ENCODE measurements at places on chromosomes 1 and 21.

GRCh38 chr1:37238364-37239224 lies 204.3 kb upstream of the GRIK3 start:
- DNase-seq = no peak

DNA sequence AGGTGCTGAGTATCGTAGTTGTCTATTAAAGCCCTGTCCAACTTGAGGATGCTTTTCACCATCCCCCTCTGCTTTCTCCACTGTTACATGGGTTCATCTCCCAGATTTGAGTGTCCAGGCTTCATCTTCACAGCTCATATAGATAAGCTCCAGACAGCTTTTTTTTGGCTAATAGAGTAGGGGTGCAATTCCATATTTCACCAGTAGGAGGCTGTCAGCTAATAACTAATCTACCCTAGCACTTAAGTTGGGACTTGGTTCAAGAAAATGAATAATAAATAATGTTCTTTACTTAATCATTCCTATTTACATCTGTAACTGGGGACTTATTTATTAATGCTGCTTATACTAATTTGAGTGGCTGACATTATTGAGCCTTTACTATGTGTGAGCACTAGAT lies 124.5 kb downstream of the IGSF21 start:
- no peak for DNase-seq

- no peak for DNase-seq
Observed at GRCh38 chr21:14985306-14985705, 79.5 kb downstream of the NRIP1 start.

- no peak for DNase-seq
Observed at GRCh38 chr21:31288191-31288590, 55.9 kb downstream of the TIAM1 start.

DNA sequence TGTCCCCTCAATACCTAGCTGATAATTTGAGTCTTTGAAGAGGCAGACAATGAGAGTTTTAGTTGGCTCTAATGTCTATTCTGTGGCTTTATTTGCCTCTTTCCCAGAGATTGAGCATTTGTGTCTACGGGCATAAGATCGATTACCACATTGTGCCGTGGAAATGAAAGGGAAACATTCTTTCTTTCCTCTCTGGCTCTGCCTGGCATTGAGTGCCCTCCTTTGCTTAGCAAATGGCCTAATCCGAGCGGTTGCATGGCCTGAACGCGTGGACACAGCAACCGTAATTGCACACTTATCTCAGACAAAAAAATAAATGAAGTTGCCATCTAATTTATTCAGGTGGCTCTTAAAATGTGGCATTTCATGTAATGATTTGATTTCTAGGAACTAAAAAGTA lies 247.9 kb downstream of the ADGRL2 start:
- DNase-seq = no peak

- DNase-seq = no peak
Observed at GRCh38 chr21:35525443-35525842, 476.3 kb upstream of the RUNX1 start.

GRCh38 chr1:97691325-97691724 lies 229.5 kb downstream of the DPYD start:
- DNase-seq = no peak

DNA sequence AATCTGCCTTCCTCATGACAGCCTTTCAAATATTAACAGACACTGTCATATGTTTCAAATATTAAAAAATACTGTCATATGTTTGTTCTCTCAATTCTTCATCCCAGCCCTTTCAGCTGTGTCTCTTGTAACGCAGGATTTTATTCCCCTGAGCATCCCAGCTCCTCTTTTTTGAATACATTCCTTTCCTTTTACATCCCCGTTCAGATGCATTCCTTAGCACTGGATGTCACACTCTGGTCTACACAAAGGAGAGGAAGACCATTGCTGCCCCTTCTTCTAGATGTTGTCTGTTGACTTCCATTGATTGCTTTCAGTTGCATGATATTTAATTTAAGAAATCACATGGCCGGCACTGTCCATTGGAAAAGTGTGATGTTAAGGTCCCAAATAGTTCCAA lies 117.4 kb upstream of the PAXBP1 start:
- DNase-seq = peak; percentile 21
